Activated CD4-positive, CD25-positive, alpha-beta regulatory T cell (primary cell): ENCODE measurements at places on chromosomes 2 and 18.

- no peak for DNase-seq
Measured at GRCh38 chr2:46982351-46983064, 66.9 kb upstream of the MCFD2 start.

- no peak for DNase-seq
Measured at GRCh38 chr2:6358985-6359384, 506.7 kb downstream of the CMPK2 start.

GRCh38 chr18:77052983-77053309, 79.6 kb downstream of the MBP start:
- DNase-seq, result no peak

- DNase-seq, result no peak
Measured at GRCh38 chr18:70221915-70222278, 16.4 kb upstream of the RTTN start.

- DNase-seq, result no peak
Measured at GRCh38 chr2:82796132-82796531, 1662.9 kb downstream of the SUCLG1 start.

- DNase-seq, result no peak
Measured at GRCh38 chr2:49255409-49255971, 101.2 kb upstream of the FSHR start.

DNA sequence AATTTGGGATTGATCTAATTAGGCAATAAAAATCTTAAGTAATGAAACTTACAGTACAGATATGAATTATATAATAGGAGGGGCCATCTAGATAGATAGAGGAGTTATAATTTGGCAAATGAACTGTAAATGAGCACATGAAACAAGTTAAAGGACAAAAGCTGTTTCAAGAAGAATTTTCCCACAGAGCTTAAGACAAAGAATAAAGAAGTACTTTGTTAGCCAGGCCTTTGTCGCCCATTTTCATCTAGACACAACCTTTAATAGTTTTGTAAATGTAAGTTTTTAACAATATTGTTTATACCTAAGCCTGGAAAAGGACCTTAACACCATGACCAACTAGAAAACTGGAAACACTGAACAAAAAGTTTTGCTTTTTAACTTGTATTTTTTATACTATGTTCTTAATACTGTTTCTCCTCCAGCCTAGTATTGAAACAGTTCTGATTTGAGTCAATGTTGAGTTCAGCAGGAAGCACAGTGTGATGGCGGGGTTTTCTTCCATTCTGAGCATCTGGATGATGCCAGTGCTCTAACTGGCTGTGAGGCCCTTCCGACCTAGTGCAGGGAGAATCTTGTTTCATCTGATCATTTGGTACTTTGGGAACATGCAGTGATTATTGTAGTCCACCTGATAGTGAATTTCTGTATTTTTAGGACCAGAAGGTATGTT, 37.6 kb downstream of the FARP2 start:
- DNase-seq, result no peak

- no peak for DNase-seq
Measured at GRCh38 chr2:65228263-65228750, 676 bp downstream of the ACTR2 start.

- DNase-seq, result no peak
Measured at GRCh38 chr2:182638667-182639066, 77.4 kb upstream of the DNAJC10 start.

- DNase-seq, result no peak
Measured at GRCh38 chr2:234967201-234967869, 15.5 kb downstream of the SH3BP4 start.

DNA sequence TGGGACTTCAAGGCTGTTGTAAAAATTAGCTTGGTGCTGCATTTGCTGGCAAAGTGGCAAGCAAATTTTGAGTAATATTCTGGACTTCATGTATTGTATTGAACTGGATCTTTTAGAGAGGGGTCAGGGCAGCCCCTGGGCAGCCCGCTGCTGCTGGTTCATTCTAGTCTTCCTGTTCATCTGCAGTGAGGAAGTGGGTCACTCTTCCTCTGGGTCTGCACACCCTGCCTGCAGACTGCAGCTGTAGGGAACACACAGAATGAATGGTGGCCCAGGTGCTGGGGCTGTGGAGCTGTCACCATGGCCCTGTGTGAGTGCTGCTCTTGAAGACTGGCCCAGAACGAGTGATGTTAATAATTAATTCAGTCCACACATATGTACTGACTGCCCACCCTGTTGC, 9.4 kb downstream of the SH3RF3 start:
- no peak for DNase-seq

- no peak for DNase-seq
Measured at GRCh38 chr2:216317831-216318520, 54.3 kb downstream of the MARCHF4 start.

GRCh38 chr18:54416436-54416835, 58.7 kb downstream of the C18orf54 start:
- DNase-seq, result no peak

- DNase-seq, result no peak
Measured at GRCh38 chr2:231191896-231192872, 6.2 kb upstream of the ARMC9 start.

- DNase-seq, result no peak
Measured at GRCh38 chr2:45013229-45014015, 4.2 kb upstream of the SIX2 start.

GRCh38 chr2:39922679-39923405, 143.8 kb upstream of the THUMPD2 start:
- DNase-seq, result no peak

- DNase-seq, result no peak
Measured at GRCh38 chr2:191255271-191255670, 10.1 kb downstream of the MYO1B start.

GRCh38 chr2:215145611-215146010, 7.2 kb upstream of the ABCA12 start:
- DNase-seq, result no peak

DNA sequence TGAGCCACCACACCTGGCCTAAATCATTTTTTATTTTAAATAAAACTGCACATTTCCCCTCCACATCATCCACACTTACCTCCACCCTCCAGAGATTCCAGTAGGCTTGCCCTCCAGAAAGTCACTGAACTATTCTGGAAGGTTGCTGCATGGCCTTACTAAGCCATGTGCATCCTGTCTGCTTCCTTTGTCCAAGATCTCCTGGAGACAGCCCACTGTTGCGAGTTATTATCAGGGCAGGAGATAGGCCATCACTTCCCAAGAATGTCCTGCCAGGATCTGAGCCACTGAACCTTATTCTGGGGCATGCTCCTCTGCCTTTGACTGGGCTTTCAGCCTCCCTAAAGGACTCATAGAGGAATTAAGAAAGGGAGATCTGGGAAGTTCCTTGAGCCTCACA, 26.8 kb downstream of the CCDC68 start:
- no peak for DNase-seq

DNA sequence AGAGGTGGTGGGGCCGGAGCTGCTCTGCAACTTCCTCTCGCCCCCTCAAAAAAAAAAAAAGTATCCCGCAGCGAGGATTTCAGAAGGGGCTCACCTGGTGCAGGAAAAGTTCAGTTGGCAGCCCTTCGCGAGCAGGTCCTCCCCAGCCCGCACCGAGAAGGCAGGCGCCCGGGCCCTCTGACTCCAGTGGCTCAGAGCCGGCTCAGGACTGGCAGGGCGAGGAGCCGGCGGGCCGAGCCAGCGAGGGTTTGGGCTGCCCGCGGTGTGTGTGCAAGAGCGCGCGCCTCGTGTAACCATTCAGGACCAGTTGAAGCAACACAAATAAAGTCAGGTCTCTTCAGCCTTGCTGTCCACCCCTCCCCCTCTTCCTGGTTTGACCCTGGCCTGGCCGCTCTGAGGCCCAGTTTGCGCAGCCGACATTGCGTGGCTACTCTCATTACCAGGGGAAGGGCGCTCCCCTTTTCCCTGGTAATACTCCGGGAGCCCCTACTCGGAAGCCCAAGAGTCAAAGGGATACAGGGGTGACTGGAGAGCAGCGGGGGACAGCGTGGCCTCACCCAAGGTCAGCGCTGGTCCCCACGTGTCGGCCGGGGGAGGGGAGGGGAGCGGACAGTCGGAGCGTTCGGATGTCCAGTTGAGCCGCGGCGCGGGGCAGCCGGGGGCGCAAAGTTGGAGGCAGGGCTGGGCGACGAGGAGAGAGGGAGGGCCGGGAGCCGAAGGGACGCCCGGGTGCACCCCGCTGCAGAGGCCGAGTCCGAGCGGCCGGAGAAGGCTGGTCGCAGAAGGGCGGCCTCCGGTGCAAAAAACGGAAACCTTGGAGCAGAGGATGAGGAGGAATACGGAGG, 12.3 kb downstream of the EN1 start:
- no peak for DNase-seq

- DNase-seq, result no peak
Measured at GRCh38 chr18:55406451-55406991, 181.5 kb downstream of the TCF4 start.

- DNase-seq, result no peak
Measured at GRCh38 chr2:9250091-9250490, 43.5 kb downstream of the ASAP2 start.
